Progenitor cell of endocrine pancreas (in vitro differentiated cells): ENCODE measurements at places on chromosomes 12 and 14. TPM values are rescaled to one million over a fixed set of nuclear protein-coding genes. Genes with fewer than 3 reads are reported as not detected.
A peak's percentile ranks its signal among the peaks of the same experiment; 100 is the strongest.

- no peaks in the 10 kb centered on the region for H3K27me3 ChIP-seq
- H3K4me1 ChIP-seq, result no peaks in the 10 kb centered on the region
- H3K27ac ChIP-seq, result no peak overlapping the region
- H3K4me3 ChIP-seq, result no peak overlapping the region
- peaks cover 4% of the 10 kb centered on the region for H3K36me3 ChIP-seq
- no peak for DNase-seq
Observed at GRCh38 chr14:91770185-91770584, 38.3 kb upstream of the CATSPERB start.

DNA sequence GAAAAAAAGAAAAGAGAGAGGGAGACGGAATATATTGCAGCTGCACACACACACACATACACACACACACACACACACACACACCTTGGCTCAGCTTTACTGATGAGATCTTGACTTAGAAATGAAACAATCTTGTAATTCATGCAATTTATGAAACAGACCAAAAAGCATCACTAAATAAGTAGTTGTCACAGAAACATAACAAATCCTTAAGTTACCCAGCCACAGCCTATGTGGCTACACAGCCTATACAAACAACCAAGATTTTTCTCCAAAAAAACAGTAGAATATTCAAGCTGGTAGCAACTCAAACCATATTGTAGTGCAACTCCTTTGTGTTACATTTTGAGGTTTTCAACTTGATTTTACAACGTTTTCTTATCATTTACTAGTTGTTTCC, 37.9 kb upstream of the GNG2 start:
- peaks cover 11% of the 10 kb centered on the region for H3K27me3 ChIP-seq
- no peak overlapping the region for H3K4me3 ChIP-seq
- no peak for DNase-seq
- H3K27ac ChIP-seq, result no peak overlapping the region
- peaks cover 1% of the 10 kb centered on the region for H3K4me1 ChIP-seq
- no peaks in the 10 kb centered on the region for H3K36me3 ChIP-seq

Gene CMTM5
- not detected in 2 replicates for total RNA-seq

DNA sequence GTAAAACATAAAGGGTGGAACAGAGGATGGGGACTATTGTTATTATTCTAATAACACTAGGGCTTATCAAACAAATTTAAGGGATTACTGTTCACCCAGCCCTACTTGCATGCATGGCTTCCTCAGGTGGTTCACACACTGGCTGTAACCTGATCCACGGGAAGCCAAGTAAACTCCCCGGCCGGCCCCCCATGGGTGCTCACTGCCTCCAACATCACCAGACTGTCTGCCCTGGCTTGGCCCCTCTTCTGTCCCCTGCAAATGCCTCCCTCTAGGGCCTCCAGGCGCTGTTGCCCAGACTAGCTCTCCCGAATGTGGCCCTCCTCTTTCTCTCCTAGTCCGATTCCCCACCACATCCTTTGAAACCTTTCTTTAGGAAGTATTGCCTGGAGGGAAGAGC, 18.6 kb downstream of the FAIM2 start:
- peaks cover 31% of the 10 kb centered on the region for H3K27me3 ChIP-seq
- peaks cover 21% of the 10 kb centered on the region for H3K4me1 ChIP-seq
- H3K27ac ChIP-seq, result no peak overlapping the region
- no peak for DNase-seq
- no peak overlapping the region for H3K4me3 ChIP-seq

Gene SMCO3
- total RNA-seq, result not detected in 2 replicates

Gene KRT5
- total RNA-seq, result not detected in 2 replicates

GRCh38 chr12:127401005-127401404, 866.0 kb upstream of the TMEM132C start:
- no peak overlapping the region for H3K4me3 ChIP-seq
- no peaks in the 10 kb centered on the region for H3K36me3 ChIP-seq
- no peak for DNase-seq
- peaks cover 11% of the 10 kb centered on the region for H3K4me1 ChIP-seq
- H3K27me3 ChIP-seq, result peaks cover 6% of the 10 kb centered on the region

- peaks cover 22% of the 10 kb centered on the region for H3K4me1 ChIP-seq
- H3K4me3 ChIP-seq, result no peak overlapping the region
- no peaks in the 10 kb centered on the region for H3K36me3 ChIP-seq
- no peak for DNase-seq
Observed at GRCh38 chr12:116299665-116300328, 22.3 kb upstream of the MED13L start.

DNA sequence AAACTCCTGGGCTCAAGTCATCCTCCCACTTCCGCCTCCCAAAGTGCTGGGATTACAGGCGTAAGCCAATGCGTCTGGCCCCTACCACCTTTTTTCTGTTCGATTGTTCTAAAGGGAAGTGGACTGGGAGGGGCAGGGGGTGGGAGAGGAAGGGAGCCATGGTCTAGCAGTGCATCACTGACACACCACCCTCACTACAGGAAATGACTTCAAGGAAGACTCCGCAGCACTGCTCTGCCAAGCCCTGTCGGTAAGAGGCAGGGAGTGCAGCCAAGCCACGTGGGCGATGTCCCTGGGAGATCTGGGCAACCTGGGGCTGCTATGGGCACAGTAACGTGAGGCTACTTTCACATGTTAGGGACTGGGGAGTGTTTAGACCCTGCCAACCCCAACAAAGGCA, 18.0 kb downstream of the LRRC74A start:
- no peaks in the 10 kb centered on the region for H3K27me3 ChIP-seq
- no peak overlapping the region for H3K4me3 ChIP-seq
- DNase-seq, result no peak
- peaks cover 7% of the 10 kb centered on the region for H3K4me1 ChIP-seq

- no peaks in the 10 kb centered on the region for H3K36me3 ChIP-seq
- peaks cover 21% of the 10 kb centered on the region for H3K4me1 ChIP-seq
- H3K27ac ChIP-seq, result peak overlapping the region; percentile 90
- peaks cover 10% of the 10 kb centered on the region for H3K27me3 ChIP-seq
- peak overlapping the region; percentile 86 for H3K4me3 ChIP-seq
Observed at GRCh38 chr12:49622501-49623141, 740 bp upstream of the PRPF40B start.

Gene ZDHHC22
- total RNA-seq, result 0.13 and 0.14 TPM in 2 replicates

Gene CAPZA3
- total RNA-seq, result 0.29 and 0.36 TPM in 2 replicates

DNA sequence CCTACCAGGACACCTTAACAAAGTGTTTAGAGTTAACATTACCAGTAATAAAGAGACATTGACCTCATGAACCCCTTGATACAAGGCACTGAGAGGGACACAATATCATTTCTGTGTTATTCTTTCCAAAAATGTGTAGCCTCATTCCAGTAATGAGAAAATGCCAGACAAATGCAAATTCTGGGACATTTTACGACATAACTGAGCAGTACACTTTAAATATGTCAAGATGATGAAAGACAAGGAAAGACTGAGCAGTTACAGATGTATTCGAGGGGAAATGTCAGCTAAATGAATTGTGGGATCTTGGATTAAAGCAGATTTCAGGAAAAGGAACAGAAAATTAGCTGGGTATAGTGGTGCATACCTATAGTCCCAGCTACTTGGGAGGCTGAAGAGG, 255.6 kb downstream of the ERC1 start:
- no peak overlapping the region for H3K4me3 ChIP-seq
- H3K36me3 ChIP-seq, result no peaks in the 10 kb centered on the region
- H3K4me1 ChIP-seq, result peaks cover 15% of the 10 kb centered on the region
- DNase-seq, result no peak
- H3K27me3 ChIP-seq, result no peaks in the 10 kb centered on the region
- no peak overlapping the region for H3K27ac ChIP-seq

Gene ENDOU
- total RNA-seq, result not detected in 2 replicates

DNA sequence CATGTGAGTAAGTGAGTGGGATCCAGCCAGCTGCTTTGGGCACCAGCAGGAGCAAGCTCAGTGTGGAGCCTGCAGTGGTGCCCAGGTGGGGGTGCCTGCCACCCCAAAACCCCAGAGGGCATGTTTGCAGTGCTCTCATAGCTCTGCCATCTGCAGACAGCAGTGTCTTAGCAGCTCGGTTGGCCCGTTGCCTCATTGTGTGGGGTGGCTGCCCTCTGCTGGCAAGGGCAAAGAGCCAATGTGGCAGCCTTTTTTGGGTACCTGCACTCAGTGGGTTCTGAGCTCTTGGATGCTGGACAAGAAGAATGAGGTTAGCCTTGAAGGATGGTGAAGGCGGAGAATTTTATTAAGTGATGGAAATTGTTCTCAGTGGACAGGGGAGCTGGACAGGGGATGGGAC, 52.3 kb downstream of the NEUROD4 start:
- H3K36me3 ChIP-seq, result no peaks in the 10 kb centered on the region
- H3K4me3 ChIP-seq, result no peak overlapping the region
- no peaks in the 10 kb centered on the region for H3K4me1 ChIP-seq
- H3K27ac ChIP-seq, result no peak overlapping the region
- peaks cover 4% of the 10 kb centered on the region for H3K27me3 ChIP-seq

Gene OR6C2
- total RNA-seq, result not detected in 2 replicates

DNA sequence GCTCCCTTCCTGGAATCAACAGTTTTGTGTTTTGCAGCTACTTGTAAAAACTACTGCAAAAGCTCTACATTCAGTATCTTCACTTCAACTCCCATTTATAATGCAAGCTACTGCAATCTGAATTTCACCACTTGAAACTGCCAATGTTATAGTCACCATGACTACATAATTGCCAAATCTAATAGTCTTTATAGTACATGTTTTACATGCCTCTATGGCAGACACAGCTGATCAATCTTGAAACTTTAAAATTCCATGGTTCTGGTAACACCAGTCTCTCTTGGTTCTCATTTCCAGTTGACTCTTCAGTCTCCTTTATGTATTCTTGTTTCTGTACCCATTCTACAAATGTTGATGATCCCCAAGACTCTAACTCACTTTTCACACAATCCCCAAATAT, 185.9 kb downstream of the MED13L start:
- peaks cover 6% of the 10 kb centered on the region for H3K4me1 ChIP-seq
- peaks cover 2% of the 10 kb centered on the region for H3K36me3 ChIP-seq
- H3K27ac ChIP-seq, result peak overlapping the region; percentile 2
- no peak for DNase-seq
- no peaks in the 10 kb centered on the region for H3K27me3 ChIP-seq

GRCh38 chr12:30525171-30525570, 170.5 kb downstream of the IPO8 start:
- H3K27me3 ChIP-seq, result no peaks in the 10 kb centered on the region
- no peak overlapping the region for H3K27ac ChIP-seq
- no peak overlapping the region for H3K4me3 ChIP-seq
- no peak for DNase-seq
- H3K36me3 ChIP-seq, result peaks cover 2% of the 10 kb centered on the region

Gene ATXN2
- 81.7 and 86.6 TPM in 2 replicates for total RNA-seq

DNA sequence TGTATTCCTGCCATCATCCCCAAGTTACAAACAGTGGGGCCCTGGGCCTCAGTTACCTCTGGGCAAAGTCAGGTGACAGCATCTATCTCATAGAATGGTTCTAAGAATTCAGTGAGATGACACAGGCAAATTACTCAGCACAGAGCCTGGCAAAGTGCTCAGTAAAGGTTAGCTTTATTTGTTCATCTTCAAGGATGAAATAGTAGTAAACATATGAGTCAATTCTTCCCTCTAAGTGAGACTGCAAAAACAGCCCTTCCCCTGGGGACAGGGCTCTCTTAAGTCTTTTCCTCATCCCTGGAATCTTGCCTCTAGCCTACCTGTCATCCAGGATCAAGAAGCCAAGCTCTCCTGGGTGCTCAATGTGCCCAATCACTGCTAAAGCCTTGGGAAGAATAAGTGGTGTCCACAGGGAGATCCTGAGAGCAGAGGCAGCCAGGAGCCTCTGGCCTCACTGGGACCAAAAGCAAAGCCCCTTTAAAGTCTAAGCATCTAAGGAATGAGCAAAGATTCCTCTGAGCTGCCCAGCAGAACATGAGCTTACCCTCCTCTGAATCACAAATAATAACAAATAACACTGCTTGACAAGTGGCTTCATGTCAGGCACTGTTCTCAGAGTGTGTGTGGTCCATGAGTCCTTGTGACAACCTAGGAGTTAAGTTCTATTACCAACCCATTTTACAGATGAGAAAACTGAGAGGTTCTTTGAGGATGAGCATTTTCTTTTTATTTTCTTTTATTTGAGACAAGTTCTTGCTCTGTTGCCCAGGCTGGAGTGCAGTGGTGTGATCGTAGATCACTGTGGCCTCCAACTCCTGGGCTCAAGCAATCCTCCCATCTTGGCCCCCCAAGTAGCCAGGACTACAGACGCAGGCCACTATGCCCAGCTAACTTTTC, 12.1 kb downstream of the NUAK1 start:
- DNase-seq, result no peak
- no peaks in the 10 kb centered on the region for H3K36me3 ChIP-seq
- H3K27ac ChIP-seq, result no peak overlapping the region
- H3K4me3 ChIP-seq, result no peak overlapping the region

DNA sequence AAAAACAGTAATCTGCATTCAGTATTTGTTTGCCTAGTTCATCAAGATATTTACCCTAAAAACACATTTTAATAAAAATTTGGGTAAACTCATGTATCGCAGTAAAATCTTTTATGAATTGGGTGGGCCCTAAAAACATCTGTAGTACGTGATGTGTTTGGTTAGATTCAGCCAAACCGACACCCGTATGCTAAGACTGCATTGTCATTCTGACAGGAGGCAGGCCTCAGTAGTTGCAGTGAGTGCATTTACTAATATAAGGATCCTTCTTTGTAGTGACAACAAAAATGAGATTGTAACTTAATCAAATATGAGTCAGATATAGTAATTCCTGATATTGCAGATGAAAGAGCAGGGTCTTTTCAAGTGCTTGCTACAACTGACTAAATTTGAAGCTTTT, 191.8 kb downstream of the SLC16A7 start:
- H3K36me3 ChIP-seq, result no peaks in the 10 kb centered on the region
- no peak for DNase-seq
- no peaks in the 10 kb centered on the region for H3K4me1 ChIP-seq
- no peak overlapping the region for H3K4me3 ChIP-seq
- H3K27ac ChIP-seq, result no peak overlapping the region

DNA sequence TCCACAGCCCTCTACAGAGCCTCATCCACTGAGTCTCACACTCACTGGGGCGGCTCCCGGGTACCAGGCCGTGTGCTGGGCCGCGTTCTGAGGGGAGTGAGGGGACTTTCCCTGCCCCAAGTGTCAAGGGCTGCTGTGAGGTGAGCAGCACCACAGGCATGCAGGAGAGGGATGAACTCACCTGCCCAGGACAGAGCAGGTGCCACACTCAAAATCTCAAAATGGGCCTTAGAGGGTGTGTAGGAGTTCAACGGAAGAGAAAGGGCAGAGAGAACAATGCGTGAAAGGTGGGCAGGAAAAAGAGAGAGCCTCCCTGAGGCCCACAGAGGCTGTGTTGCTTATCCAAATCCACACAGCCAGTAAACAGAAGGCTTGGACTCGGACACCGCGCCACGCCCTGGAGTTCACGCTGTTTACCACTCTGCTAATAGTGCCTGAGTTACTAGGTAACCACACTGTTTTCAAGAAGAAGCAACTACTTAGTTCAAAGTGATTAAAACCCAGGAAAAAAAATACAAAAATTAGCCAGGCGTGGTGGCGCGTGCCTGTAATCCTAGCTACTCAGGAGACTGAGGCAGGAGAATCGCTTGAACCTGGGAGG, 32.7 kb downstream of the TSPAN11 start:
- H3K36me3 ChIP-seq, result no peaks in the 10 kb centered on the region
- H3K27me3 ChIP-seq, result no peaks in the 10 kb centered on the region
- no peak overlapping the region for H3K27ac ChIP-seq
- DNase-seq, result no peak

Gene KRT6C
- not detected in 2 replicates for total RNA-seq

Gene CARMIL3
- total RNA-seq, result 4.3 and 4.9 TPM in 2 replicates
